H7 (cell line): ENCODE measurements at places on chromosomes 12 and 14. TPM values are rescaled to one million over a fixed set of nuclear protein-coding genes. Genes with fewer than 3 reads are reported as not detected.

GRCh38 chr12:122979001-122979907 lies 1.2 kb upstream of the ARL6IP4 start:
- no peak for DNase-seq

- no peak for DNase-seq
These were observed 55.8 kb downstream of the CMAS start for GRCh38 chr12:22101749-22102243.

DNA sequence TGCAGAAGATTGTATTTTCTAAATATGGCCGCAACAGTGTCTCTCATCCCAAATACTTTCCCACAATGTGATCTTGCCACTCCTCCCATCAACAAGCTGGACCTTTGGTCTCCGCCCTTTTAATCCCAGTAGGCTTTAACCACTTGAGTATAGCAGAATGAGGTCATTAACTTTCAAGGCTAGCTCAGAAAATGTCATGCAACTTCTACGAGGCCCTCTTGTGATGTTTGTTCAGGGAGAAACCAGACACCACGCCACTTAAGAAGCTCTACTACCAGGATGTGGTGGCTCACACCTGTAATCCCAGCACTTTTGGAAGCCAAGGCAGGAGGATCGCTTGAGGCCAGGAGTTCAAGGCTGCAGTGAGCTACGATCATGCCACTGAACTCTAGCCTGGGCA lies 20.1 kb upstream of the OR6J1 start:
- DNase-seq: no peak

DNA sequence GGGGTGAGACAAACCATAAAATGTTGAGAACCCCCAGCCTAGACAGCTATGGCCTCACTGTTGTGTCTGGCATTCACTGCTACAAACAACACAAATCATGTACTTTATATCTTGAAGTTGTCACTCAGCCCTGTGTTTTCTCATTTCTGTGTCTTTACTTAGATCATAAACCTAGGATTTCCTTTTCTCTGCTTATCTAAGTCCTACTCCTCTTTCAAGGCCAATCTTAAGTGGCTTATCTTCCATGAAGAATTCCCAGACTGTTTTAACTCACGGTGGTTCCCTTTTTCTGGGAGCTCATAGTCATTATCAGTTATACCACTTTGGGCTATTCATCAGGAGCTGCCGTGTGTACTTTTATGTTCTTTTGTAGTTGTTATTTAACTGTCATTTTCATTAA lies 42.1 kb downstream of the FLRT2 start:
- no peak for DNase-seq

Gene GYS2
- total RNA-seq: not detected in 2 replicates

GRCh38 chr14:33842299-33842698 lies 108.6 kb downstream of the EGLN3 start:
- no peak for DNase-seq

DNA sequence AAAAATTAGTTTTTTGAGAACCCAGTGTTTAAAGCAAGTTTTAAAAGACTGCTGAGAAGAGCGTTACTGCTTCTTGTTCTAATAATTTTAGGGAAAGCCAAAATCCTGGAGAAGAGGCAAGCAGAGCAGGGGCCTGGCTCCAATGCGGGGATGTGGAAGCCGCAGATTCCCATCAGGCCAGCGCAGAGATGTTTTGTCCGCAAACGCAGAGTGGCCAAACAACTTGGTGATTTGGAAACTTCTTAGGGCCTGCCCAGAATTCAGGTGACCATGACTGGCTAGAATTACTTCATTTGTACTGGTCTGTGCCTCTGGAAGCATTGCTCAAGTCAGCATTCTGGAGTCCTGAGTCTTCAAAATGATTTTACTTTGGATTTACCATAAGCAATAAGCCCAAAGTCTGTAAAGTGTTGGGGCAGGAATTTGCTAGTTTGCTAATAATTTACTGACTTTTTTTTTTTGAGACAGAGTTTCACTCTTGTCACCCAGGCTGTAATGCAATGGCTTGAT lies 208.4 kb downstream of the PPM1H start:
- no peak for DNase-seq

Gene NEUROD4
- not detected in 2 replicates for total RNA-seq

- no peak for DNase-seq
These were observed 13.2 kb downstream of the KCNC2 start for GRCh38 chr12:75196408-75196807.

- no peak for DNase-seq
These were observed 58.7 kb upstream of the BEGAIN start for GRCh38 chr14:100645982-100646314.

GRCh38 chr14:35531960-35532747 lies 1.8 kb upstream of the INSM2 start:
- no peak for DNase-seq

DNA sequence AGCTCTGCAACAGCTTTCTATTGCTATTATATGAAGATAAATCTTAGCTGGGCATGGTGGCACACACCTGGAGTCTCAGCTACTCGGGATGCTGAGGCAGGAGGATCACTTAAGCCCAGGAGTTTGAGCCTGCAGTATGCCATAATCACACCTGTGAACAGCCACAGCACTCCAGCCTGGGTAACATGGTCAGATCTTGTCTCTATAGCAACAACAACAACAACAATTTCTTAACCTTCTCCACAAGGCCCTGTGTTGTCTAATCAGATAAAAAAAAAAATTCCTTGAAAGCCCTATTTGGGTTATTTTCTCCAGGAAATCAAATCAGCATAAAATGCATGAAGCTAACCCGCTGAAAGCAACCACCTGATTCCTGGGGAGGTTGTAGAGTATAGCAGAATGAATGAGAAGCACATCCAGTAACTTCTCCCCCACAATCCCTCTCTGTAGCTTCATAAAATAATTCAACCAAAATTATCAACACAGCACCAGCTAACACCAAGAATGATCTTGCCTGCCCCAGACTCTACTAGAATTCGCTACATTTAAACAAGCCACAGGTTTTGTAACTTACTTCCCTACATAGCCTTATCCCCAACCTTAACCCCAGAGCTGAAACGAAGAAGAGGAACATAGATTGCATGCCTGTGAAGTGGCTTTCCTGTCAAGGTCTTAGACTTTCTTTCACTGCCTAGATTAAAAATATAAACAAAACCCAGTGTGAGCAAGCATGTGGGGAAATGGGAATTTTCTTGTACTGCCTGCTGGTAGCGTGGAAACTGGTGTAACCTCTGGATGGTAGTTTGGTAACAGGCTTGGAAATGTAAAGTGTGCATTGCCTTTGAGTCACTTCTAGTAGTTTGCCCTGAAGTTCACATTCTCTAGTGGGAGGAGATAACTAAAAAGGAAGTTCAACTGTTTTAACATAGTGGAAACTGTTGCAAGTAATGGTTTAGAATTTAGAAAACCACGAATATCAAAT lies 6.0 kb upstream of the STK38L start:
- no peak for DNase-seq

DNA sequence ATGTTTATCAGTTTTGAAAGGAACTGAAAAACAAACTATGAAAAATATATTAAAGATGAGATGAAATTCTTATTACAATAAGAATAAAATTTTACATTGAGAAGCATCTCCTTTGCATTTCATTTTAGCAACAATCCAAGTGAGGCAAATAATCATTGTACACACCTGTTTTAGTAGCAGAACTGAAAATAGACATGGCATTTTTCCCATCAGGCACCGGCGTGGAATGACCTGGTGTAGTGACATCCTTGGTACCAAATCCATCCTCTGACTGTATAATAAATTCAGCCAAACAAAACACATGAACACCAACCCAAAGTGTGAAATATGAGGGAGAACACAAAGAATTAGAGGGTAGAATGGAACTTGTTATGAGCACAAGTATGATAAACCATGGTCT lies 271.4 kb downstream of the MED13L start:
- DNase-seq: no peak

GRCh38 chr12:112496496-112496895 lies 77.7 kb downstream of the PTPN11 start:
- DNase-seq: no peak

Gene TAS2R31
- 0.48 and 0.55 TPM in 2 replicates for total RNA-seq

Gene EXD2
- 23.2 and 27.6 TPM in 2 replicates for total RNA-seq

DNA sequence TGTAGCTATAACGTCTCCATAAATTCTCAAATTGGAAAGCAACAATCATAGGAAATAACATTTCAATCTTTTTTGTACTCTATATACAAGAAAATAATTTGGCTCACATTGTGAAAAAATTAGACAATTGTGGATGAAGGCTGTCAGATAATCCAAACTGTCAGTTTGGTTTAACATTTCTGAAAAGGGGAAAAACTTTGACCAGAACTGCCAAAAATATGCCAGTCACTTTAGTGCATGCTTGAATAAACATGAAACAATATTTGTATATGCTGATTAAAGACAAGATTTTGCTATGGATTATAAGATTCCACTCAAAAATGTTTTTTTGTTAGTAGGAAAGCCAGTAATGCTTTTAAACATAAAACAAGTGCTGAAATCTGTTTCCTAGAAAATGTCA lies 38.9 kb downstream of the CCDC59 start:
- no peak for DNase-seq

DNA sequence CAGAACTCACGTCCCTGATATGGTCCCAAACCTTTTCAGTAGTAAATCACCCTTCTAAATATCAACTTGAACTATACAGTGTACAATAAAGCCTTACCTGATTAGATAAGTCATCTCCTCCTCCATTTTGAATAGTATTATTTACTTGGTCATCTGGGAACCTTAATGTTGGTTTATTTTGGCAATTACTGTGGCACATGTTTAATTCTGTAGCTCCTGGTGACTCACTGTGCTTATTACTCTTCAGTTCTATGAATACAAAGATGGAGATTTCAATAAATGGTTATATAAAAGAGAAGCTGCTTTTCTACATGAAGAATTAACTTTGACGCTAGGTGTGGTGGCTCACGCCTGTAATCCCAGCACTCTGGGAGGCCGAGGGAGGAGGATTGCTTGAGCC lies 25.4 kb downstream of the MIS18BP1 start:
- no peak for DNase-seq

- no peak for DNase-seq
These were observed 11.1 kb downstream of the KRT75 start for GRCh38 chr12:52423035-52423434.

- DNase-seq: no peak
These were observed 44.3 kb upstream of the PSMA6 start for GRCh38 chr14:35247777-35248475.

DNA sequence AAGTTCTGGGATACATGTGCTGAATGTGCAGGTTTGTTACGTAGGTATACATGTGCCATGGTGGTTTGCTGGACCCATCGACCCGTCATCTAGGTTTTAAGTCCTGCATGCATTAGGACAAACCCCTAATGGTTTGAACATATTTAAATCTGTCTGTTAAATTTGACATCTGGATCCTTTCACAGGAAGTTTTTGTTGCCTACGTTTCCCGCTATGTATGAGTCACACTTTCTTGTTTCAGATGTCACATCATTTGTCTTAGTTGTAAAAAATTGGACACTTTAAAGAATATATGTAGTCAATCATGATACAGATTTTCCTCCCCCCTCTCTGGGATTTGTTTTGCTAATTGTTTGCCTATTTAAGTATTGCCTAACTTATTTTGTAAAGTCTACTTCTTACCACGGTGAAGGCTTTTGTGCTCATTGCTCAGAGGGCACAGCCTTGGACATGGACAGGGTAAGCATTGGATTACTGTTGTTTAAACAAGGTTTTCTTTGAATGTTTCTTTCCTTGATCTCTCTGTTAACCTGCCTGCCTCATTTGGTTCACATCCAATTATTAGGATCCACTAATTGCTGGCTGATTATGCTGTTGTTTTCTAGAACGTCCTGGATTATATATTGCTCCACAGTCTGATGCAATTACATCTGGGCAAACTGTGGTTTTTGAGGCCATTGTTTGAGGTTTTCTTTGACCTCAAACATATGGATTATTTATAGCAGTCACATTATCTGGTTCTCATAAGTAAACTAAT lies 1441.4 kb downstream of the AACS start:
- no peak for DNase-seq

Gene GLI1
- total RNA-seq: 9.7 and 13.1 TPM in 2 replicates

Gene EDDM3A
- total RNA-seq: not detected in 2 replicates
